ENCODE measurements at places on chromosomes 2 and 18. TPM values are rescaled to one million over a fixed set of nuclear protein-coding genes. Genes with fewer than 3 reads are reported as not detected.

DNA sequence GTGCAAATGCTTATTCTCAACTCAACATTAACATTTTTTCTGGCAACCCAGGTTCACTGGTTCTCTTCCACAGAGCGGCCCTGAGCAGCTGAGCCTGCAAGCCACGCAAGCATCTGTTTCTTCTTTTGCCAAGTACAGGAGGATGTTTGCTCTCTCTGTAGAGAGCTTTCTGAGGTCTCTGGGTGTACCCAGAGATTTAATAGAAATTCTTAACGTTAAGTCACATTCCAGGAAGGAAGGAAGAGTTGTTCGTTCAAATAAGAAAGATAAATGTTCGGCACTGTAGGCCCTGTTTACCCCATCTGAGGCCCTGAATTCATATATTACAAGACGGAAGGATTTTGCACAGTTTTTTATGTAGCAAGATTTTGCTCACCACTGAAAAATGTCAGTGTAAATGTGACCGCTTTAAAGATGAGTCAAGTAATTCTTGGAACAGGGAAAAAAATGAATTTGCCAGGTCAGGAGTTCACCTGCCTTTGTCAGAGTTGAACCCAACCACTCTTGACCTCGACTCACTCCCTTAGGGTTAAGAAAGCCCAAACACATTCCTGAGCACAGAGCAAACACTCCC, 30.1 kb downstream of the KCTD18 start:
- peak; percentile 77 for DNase-seq

DNA sequence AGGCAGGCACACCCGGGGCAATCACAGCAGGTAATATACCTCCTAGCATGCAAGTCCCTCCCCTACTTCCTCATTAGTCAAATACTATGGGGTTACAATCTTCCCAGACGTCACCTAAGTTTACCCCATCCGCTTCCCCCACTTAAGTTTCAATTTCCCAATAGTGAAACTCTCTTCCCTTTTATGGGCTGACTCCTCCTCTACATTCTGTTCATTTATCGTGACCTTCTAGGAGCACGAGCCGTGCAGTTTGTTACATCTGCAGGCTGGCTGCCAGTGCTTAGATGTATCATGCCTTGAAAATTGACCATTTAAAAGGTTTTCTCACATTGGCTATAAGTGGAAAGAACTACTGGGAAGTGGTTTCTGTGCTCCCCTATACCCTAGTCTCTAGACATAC, 1357.8 kb upstream of the CRIM1 start:
- no peak for DNase-seq

DNA sequence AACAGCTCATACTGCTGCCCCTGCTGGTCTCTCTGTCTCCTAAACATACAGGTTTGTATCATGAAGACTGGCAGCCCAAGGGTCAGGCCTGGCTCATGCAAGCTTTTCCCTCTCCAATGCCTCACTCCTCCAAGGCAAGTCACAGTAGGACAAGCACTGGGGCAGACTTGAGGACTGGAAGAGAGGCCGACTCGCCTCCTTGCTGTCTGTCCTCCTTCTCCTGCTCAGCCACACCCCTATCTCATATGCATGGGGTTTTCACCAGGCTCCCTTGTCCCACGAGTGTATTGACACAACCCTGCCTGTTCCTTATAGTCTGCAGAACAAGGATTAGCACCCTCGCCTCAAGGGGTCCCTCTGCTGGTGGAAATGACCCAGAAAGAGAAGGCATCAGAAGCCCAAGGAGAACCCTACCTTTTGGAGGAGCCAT, 223.7 kb downstream of the SOX11 start:
- no peak for DNase-seq

GRCh38 chr2:203030991-203031390, 16.3 kb downstream of the NBEAL1 start:
- no peak for DNase-seq

DNA sequence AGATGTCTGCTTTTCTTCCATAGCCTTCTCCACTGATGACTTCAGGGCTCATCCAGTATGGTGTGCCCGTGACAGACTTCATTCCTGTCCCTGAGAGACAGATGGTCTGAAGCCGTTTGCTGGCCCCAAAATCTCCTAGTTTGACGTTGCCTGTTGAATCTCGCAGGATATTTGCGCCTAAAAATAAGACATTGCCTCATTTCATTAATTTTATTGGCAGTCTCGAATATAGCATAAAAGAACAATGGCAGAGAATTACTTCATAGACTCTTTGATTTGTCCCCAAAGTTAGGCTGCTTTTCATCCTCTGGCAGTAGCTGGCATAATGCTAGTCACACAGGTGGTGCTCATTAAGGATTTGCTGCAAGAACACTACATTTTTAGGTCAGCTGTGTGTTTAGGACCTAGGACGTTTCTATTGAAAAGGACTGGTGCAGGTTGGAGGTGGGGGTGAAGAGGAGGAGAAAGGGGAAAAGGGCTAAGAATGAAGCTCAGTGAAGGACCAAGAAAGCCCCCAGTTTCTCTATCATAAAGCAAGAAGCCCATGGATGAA, 14.7 kb upstream of the ERCC3 start:
- DNase-seq, result no peak

DNA sequence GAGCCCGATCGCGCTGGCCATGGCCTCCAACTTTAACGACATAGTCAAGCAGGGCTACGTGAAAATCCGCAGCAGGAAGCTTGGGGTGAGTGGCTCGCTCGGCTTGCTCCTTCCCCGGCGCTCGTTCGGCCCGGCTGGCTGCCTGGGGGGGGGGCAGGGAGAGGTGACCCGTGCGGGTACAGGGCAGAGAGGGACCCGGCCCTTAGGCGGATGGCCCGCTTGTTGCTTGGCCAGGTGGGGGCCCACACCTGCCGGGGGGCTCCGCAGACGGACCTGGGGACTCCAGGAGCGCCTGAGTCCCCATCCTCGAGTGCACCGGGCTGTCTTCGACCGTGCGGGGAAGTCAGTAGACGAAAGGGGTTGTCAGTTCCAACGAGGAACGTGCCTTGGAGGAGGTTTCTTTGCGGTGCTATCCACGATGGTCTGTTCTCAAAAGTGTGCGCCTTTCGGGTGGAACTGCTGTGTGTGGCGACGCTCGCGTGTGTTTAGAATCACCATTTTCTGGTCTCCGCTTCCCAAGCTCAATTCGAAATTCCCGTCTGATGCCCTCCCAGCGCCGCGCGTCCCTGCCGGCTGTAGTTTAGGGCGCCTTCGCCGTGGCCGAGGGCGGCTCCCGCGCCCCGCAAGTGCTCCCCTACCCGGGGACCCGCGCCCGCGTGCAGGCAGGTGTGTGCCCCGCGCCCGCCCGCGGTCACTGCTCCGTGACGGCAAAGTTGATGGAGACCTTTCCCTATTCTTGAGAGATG, 711 bp downstream of the DOK6 start:
- no peak for DNase-seq

DNA sequence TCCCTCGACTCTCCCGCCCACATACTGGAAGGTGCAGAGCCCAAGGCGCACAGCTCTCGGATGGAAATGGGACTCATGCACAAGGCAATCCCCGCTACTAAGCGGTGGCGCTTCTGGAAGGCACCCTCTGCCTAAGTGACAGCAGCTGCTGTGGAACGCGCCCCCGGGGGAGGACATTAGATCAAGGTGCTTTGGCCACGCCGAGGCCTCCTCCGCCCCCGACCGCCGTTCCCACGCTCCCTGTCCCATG, 202 bp downstream of the MCEE start:
- DNase-seq, result peak; percentile 8

- DNase-seq, result no peak
These were observed 105.5 kb downstream of the CLIP4 start for GRCh38 chr2:29220506-29221270.

- DNase-seq, result no peak
These were observed 736.8 kb downstream of the SOCS6 start for GRCh38 chr18:71025505-71026225.

DNA sequence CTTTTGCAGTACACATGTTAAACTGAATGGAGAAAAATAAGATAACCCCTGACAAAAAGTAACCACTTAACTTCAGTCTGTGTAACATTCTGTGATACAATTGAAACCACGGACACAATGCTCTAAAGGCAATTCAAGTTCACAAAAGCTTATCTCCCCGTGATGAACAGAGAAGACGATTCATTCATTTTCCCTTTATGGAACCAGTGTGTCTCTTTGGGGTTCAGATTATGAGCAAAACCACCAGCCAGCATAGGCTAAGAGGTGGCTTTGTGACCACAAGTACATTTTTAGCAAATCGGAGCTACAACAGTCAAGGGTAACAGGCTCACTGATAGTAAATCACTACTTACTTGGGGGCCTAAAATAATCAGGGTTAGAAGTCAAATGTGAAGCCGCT, 120.6 kb upstream of the SMAD7 start:
- DNase-seq, result no peak

DNA sequence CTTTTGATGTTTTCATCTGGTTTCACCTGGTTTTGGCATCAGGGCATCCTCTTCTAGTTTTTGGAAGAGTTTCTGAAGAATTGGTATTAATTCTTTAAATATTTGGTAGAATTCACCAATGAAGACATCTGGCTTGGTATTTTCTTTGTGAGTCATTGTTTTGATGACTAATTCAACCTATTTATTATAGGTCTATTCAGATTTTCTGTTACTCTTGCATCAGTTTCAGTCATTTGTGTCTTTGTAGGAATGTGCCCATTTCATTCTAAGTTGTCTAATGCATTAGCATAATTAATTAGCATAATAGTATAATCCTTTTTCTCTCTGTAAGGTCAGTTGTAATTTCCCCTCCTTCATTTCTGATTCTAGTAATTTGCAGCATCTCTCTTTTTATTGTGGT, 8.0 kb downstream of the GNLY start:
- DNase-seq, result peak; percentile 65

DNA sequence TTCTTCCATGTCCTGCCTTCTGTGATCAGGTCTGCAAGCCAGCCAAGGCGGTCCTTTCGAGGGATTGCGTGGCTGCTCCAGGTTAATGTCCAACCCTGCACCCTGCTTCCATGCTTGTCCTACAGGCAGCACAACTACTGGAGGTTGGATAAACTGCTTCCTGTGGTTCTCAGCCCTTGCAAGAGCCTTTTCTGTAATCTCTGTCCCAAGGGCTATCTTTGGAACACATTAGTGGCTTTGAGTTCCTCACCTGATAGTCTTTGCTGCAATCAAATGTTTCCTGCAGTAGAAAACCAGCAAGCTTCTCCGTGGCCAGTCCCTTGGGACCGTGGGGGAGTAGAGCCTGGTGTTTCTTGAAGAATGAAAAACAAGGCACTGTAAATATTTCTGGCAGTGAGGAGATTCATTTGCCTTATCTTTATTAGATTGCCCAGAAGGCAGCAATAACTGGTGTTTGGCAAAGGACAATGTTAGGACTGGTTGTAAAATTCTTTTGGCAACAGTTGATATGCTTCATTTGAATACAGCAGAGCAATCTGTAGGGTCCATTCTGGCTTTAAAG, 214.4 kb downstream of the FHOD3 start:
- no peak for DNase-seq

- DNase-seq, result no peak
These were observed 955 bp upstream of the BBS5 start for GRCh38 chr2:169478339-169478738.

GRCh38 chr2:23280401-23280800, 104.6 kb upstream of the KLHL29 start:
- no peak for DNase-seq

DNA sequence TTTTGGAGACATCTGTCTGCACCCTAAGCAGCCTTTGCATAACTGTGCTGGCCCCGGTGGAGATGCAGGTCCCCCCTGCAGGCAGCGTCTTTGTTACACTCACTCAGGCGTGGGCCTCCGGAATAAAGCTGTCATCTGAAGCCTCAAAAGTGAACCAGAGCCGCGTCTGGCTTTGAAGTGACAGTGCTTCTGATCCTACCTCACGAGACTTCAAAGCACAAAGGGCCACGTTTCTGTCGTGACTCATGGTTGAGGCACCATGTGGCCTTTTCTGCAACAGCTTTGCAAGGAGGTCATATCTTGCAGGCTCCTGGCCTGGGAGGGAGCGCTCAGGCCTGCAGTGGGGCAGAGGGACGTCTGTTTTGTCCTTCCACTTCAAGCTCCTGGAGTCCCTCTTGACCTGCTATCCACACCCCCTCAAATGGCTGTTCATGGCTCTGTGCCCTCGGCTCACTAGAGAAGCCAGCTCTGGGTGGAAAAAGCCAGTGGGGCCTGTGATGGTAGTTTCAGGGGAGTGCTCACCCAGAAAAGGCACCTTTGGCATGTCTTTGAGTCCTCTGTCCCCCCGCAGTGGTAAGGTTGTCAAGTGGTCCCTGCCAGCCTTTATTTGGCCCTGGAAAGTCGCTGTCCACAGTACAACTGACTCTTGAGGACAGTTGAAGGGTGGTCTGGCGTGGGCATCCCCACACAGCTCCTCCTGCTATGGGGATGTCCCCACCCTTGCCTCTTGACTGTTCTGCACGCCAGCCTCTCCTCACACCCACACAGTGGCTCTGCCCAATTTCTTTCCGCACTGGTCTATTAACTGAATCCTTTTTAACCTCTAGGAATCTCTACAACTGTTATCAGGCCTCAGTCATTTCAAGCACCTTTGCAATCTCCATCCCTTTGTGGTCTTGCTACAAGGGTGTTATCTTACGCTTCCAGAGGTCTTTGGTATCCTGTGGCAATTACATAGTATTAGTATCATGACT, 19.3 kb downstream of the GPR55 start:
- DNase-seq, result no peak

DNA sequence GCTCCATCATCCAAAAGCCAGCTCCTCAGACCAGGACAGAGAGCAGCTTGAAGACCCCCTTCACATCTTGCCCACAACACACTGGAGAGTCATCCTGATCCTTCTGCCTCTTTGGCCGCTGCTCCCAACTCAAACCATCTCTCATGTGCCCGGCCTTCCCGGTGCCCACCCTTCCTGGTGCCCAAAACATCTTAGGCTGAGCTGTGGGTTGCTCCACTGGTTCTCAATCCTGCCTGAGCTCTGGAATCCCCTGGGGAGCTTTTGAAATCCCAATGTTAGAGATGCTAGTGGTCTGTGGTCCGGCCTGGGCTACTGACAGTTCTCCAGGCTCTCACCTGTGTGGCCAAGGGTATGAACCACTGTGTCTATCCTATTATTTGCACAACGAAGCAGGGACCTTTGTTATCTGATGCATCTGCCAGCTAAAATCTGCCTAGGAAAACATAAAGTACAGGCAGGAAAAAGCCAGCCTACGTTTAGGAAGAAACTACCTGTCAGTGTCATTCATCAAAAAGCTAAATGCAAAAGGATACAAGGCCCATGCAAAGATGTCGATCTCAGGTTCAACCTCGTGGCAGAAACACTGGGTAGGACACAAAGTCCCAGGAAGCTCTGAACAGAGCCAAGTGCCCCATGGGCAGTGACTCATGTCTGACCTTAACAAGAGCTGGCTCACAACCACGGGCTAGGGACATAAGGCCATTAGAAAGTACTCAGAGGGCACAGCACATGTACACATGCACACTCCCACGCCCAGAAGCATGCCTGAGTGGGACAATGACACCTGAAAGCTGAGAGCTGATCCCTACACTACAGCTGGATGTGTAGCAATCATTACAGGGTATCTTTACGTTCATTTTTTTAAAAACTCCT, 30.8 kb downstream of the TBC1D8 start:
- DNase-seq, result peak; percentile 72

Gene IL36G
- total RNA-seq, result not detected

Gene UGT1A1
- not detected for total RNA-seq

Gene SPDYA
- not detected for total RNA-seq

Gene WDR43
- total RNA-seq, result 64.9 TPM

Gene KCNK3
- total RNA-seq, result not detected

Measured in HFFc6 (cell line).